ENCODE measurements at places on chromosomes 4 and X. TPM values are rescaled to one million over a fixed set of nuclear protein-coding genes. Genes with fewer than 3 reads are reported as not detected.

DNA sequence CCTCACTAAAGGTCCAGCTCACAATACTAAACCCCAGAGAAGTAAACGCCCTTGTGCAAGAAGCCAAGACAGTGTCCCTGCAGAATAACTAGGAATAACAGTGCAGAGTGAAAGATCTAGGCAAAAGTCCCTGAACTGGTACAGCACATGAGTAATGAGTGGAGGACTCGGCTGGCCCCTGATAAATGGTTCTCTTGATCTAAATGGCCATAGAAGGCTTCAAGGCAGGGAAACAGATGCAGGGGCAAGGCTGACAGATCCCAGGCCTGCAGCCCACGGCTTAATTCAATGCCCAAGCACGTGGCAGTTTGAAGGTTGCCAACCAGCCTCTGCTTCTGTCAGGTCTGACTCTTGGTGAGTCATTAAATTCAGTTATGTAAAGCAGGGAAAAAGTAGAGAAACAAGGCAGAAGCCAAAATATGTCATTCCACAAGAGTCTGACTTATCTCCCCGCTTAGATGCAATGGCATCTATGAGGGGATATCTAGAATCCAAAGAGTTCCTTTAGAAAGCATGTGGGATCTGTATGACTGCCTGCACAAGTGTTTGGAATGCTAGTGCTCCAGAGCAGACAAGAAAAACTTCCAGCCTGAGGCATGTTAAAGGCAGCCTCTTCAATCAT lies 121.3 kb downstream of the PRDM5 start:
- no peak for DNase-seq

DNA sequence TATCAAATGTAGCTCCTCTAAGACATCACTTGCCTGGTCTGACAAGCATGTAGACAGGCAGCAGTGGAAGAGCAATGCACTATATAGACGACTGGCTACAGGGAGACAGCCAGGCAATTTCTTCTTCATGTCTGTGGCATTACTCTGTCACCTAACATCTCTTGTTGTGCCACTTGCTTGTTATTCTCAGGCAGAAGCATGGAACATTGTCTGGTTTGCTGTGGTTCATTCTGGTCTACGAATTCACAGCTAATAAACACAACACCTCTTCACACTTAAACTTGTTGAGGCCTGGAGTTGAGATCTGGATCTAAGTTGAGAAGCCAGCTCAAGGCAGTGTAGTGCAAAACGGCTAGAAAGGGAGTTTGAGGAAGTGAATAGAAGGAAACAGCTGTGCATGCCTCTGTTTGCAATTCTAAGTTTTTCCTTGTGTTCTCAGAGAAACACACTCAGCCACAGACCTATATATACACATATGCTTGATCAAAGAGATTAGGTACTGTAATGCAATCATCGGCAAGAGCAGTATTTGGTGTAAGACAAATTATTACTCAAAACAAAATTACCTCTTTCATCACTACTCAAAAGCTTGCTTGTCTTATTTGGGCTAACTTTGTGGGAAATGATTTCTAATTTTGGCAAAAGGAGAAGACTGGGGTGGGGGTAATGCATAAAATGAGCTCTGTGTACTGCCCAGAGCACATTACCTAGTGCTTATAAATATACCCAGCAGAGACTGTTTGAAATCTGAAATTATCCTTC lies 243.8 kb downstream of the PPP3CA start:
- peak; percentile 67 for DNase-seq

DNA sequence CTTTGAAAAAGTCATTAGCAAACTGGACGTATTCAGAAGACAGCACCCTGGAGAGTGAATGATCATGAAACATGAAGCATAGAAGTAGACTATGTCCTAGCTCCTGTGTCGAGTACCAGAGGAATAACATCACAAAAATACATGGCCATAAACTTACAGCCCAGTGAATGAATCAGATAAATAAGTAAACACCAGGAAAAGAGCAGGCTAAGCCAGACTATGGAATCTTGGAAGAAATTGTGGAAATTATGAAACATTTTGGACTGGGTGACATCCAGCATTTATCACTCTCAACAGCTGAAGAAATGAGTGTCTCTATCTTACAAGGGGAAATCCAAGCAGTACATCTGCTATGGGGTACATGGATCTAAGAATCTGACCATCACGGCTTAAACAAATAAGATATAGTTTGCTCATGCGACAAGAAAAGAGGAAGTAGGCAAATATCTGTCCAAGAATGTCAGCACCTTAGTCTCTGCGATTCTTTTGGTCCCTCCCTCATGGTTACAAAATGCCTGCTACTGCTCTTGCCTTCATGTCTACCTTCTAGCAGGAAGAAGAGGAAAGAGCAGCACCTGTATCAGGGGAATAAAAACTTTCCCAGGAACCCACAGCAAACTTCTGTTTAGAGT lies 481.5 kb downstream of the BCOR start:
- DNase-seq: no peak

Gene FANCB
- 6.8 TPM for total RNA-seq

Gene CXorf58
- total RNA-seq: not detected

Gene TBC1D19
- total RNA-seq: 16.7 TPM
